ENCODE measurements at places on chromosomes 4 and X.
A peak's percentile ranks its signal among the peaks of the same experiment; 100 is the strongest.

DNA sequence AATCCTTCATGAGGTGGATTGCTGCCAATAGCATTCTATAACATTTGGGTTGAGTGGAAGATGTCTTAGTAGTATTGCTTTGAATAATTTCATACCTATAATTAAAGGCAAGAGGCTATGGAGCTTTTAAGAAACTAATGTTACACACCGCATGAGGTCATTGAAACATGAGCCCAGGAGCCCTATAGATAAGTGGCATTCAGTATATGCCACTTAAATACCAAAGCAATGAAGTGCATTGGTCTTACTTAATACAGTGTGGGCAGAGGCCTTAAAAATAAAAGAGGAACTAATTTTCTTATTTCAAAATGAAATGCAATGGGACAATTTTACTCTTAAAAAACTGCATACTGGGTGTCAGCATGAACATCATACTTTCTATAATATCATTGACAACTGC, 47.5 kb downstream of the SPATA18 start:
- DNase-seq, result no peak

DNA sequence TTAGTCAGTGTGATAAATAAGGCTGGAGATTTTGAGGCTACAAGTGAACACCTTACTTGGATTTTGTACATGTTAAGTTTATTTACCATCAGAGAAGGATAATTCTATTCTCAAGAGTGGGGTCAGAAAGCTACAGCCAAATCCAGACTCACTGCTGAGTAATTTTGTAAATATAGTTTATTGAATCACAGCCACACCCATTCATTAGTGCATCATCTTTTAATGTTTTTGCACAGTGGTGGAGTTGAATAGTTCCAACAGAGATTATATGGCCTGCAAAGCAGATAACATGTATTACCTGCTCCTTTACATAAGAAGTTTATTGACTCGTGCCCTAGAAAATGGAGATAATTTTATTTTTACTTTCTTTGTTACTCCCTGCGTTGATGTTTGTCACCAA, 60.4 kb downstream of the PCDH18 start:
- DNase-seq, result no peak

GRCh38 chrX:137428221-137428661, 137.7 kb upstream of the ZIC3 start:
- no peak for DNase-seq

DNA sequence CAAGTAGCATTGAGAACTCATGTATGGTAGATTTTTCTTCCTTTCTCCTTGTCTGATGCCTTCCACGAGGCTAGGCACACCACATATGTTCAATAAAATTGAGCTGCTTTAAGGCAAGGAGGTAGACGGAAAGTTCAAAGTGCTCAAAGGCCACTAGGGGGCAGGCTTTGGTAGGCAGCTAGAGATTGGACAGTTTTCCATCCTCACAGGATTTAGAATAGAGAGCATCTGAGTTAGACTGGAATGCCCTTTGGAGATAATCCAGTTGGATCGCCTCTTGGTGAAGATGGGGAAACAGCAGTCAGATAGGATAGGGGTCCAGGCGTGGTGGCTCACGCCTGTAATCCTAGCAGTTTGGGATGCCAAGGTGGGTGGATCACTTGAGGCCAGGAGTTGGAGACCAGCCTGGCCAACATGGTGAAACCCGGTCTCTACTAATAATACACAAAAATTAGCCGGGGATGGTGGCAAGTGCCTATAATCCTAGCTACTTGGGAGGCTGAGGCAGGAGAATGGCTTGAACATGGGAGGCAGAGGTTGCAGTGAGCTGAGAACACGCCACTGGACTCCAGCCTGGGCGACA, 30.4 kb downstream of the ELF4 start:
- DNase-seq, result peak; percentile 24

- DNase-seq, result no peak
Observed at GRCh38 chr4:127781300-127782024, 660 bp upstream of the HSPA4L start.
